ENCODE measurements at places on chromosomes 1 and 21.

GRCh38 chr1:161242313-161242712 lies 4.3 kb upstream of the NR1I3 start:
- no peak for DNase-seq

- no peak for DNase-seq
Measured at GRCh38 chr1:70459496-70460225, 48.6 kb downstream of the CTH start.

DNA sequence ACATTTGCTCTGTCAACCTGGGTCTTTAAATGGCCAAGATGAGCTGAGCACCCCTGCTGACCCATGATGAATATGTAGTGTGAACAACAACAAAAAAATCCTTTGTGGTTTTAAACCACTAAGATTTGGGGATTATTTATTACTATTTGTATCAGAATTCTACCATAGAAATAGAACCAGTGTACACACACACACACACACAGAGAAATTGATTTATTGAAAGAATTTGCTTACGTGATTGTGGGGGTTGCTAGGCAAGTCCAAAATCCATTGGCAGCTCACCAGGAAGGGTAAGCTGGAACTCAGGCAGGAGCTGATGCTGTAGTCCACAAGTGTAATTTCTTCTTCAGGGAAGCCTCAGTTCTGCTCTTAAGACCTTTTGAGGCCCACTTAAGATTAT lies 82.5 kb upstream of the MAP1LC3C start:
- no peak for DNase-seq

DNA sequence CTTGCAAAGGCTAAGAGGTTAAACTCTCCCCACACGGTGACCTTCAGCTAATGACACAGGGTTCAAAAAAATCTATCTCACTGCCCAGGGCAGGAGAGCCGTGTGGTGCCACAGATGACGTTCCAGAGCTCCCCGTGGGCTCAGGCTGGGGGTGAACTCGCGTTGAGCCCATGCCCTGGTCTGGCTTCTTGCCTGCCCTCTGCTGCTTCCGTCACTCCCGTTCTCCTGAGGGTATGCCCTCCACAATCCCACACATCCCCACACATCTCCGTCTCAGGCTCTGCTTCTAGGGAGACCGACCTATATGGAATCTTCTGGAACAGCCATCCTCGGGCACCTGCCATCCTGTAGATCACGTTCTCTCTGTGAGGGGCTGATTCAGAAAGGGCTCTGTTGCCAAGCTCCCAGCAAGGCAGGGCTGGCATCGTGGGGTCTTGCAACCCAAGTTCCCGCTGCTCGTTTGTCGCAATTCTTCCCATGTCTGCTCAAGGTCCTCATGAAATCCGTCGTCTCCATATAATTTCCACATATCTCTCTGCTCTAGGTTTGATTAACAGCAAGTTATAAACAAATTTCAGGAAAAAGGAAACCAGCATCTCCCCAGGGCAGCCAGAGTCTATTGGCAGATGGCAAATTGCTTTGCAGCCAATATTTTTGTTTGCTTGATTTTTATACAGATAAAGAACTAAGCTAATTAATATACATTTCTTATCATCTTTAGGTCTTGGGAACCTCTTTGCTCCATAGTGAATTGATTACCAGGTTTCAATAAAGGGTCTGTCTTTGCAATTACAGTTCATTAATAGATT lies 278.2 kb downstream of the PTPRU start:
- no peak for DNase-seq

DNA sequence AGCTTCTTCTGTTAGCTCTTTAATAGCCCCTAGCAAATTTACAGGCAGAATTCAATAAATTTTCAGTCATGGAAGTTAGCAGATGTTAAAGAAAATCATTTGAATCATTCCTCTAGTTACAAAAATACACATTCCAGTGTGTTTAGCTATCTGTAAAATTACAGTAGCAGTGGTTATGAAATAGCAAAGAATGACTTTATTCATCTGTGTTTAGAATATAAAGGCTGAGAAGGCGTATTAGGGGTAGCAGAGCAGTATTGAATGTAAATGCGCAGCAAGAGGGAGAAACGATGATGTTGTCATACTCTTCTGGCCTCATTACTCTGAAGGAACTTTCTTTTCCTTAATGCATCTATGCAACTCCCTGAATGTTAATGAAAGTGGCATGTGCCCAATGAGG lies 106.2 kb upstream of the CYYR1 start:
- no peak for DNase-seq

DNA sequence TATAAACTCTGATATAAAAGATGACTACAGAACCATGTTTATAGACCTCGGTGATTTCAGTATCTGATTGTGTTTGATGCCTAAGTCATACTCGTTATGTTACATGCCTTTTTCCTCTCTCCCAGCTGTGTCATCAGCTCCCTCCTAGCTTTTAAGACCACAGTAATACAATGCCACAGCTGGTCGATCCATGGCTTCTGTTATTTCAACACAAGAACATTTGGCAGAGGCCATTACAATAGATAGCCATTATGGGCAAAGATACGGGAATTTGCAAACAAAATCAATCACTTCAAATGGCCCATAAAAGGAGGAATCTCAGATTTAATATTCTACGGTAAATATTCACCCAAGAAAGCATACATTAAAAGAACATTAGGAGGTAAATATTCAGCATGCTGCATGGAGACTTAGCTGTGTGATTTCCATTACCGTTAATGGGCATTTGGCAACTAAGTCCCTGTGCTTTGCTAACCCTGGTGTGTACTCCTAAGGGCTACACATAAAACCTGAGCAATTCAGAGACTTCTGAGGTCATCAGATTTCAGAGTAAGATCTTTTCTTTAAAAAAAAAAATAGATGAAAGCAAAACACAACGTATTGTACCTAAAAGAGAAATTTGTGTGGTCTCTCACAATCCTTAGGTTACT lies 153.4 kb downstream of the PIGK start:
- DNase-seq, result no peak

DNA sequence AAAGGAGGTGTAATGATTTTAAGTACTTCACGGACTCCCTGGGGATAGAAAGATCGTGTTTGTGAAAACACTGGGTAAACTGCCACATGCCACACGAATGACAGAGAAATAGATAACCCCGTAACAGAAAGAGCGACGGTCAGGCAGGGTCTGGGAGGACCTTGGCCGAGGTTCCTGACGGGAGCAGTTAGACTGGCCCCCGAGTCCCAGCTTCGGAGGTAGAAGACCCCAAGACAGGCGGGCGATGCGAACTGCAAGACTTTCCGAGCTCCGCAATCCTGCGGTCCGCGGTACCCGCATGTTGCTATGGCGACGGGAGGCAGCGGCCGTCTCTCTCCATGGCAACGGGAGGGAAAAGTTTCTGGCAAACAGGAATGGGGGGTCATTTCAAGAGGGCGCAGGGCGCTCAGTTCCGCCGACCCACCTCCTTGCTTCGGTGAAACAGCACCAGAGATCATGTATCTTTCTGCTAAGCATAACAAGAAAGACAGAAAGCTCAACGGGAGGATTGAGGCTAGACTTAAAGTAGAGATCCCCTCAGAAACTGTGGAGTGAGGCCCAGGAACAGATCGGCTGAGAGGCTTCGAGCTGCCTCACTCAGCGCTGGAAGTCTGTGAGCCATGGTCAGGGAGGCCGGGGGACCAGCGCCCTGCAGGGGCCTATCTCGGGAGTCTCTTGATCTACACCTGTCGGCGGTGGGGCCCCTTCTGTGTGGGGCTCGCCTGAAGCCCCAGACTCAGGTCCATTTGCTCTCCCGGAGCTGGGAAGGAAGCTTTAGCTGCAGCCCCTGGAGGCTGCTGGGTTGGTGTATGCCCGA lies 685 bp upstream of the SYT6 start:
- DNase-seq, result no peak

DNA sequence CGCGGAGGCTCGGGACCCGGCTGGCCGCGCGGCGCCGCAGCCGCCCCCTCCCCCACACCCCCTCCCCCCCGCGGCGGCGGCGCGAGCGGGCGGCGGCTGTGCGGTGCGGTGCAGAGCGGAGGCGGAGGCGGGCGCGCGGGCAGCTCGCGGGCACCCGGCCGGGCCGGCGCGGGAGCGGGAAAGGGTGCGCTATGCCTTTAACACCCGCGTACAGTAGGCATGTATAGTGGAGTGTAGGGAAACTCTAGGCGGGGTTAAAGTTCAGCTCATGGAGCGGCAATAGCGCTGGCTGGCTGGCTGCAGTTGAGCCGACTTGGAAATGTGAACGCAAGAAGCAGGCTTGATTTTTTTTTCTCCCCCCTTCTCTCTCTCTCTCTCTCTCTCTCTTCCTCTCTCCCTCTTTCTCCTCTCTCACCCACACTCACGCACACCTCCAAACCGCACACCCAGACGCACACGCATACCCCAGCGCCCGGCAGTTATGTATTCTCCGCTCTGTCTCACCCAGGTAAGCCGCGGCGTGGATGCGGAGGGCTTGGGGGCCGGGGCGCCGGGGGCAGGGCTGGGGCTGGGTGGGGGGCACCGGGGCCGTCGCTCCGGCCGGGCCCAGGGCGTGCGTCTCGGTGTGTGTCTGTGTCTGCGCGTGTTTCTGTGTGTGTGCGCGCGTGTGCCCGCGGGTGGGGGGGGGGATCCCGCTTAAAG lies at the start of gene NFIA:
TSS of gene NFIA (plus strand) at position 251 of the 702 bp plus-strand sequence.
- DNase-seq, result no peak

DNA sequence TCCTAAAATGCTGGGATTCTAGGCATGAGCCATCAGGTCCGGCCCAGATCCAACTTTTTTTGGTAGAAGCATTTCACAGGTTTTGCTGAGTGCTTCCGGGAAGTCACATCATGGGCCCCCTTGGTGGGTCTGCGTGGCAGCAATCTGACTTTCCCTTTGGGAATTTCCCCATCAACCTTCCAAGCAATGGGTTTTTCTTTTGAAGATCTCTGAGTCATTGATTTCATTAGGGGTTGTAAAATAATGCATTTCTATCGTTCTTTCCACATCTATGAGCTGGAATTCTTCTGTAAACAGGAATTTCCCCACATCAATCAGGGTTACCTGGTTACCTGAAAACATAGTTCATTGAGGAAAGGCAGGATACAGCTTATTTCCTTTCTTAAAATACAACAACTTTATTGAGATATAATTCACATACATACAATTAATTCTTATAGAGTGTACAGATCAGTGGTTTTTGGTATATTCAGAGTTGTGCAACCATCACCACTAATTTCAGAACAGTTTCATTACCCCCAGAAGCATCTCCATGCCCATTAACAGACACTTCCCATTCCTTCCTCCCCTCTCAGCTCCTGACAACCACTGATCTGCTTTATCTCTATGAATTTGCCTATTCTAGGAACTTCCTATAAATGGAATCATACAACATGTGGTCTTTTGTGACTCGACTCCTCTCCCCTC lies 9.9 kb upstream of the ZBTB17 start:
- no peak for DNase-seq

DNA sequence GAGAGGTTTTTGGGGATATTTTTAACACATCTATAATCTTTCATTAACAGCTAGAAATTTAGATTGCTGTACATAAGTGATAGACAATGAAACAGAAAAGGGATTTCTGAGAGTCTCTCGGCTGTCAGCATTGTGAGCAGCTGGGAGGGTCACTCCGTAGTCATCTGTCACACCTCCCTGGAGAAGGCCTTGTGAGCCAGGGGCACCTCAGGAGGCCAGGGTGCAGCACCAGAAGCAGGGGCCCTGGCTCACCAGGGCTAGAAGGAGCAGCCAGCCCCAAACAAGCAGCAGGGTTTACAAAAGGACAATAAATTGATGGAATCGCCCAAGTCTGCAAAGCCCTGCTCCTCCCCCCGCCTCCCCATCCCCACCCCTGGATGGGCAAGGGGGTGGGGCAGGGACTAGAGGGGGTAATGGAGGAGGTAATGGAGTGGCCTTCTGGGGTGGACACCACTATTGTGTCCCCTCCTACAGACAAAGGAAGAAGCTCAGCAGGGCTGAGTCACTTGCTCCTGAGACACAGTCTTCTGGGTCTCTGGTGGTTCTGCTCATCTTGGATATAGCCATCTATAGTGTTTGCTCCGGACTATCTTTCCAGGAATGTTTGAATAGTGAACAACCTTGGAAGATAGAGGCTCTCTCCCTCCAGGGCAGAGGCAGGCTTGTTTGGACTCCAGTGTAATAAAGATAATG lies 263.4 kb downstream of the NPHP4 start:
- DNase-seq, result no peak

- DNase-seq, result no peak
Measured at GRCh38 chr1:23704834-23705495, 13.4 kb downstream of the RPL11 start.

- DNase-seq, result no peak
Measured at GRCh38 chr1:69693921-69694675, 126.4 kb downstream of the LRRC7 start.

GRCh38 chr1:9766759-9767442 lies 56.9 kb downstream of the CLSTN1 start:
- peak; percentile 14 for DNase-seq

DNA sequence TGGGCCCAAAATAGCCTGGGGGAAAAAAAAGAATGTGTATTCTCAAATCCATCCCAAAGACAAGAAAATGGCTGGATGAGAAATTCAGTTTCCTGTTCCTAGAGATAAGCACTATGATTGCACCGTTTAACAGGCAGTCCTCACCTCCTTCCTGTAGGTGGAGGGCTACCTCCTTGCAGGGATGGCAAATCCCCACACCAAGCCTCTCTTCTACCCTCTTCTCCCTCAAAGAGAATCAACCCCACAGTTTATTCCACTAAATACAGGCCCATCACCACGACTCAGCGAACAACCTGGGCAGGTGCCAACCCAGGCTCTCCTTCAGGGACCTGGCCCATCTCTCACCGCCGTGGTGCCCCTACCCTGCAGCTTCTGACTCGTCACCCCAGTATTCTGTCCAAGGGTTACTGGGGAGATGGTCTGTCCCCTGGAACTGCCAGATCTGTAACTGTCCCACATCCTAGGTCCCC lies 3.4 kb upstream of the CHD5 start:
- no peak for DNase-seq

- no peak for DNase-seq
Measured at GRCh38 chr1:212228076-212228475, 57.1 kb upstream of the PPP2R5A start.

GRCh38 chr1:27745466-27745865 lies 19.7 kb downstream of the FAM76A start:
- DNase-seq, result no peak

GRCh38 chr1:14929547-14930246 lies 223.8 kb upstream of the TMEM51 start:
- no peak for DNase-seq

DNA sequence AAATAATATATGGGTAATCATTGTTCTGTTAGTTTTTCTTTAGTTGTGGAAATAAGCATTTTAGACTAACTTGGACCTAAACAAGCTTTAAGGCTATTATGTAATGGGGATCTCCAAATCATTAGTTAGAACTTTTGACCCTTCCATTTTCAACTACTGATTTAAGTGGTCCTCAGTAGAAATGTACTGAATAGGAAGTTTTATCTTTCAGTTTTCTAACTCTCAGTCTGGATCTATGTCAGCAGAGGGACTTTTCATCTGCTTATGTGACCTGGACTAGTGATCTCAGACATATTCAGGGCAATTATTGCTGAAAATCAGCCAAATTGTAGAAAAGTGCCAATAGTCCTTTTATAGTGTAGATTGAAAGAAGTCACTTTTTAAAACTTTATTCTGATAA lies 56.0 kb downstream of the SASS6 start:
- DNase-seq, result no peak

Data from stimulated activated CD4-positive, alpha-beta T cell treated with anti-CD3 and anti-CD28 coated beads, Interleukin-1b, Interleukin-23, amount 100 ng/mL, for 48 hours (primary cell).